ENCODE measurements at places on chromosomes 5 and 9. TPM values are rescaled to one million over a fixed set of nuclear protein-coding genes. Genes with fewer than 3 reads are reported as not detected.

GRCh38 chr5:157855404-157855994, 3.4 kb downstream of the CLINT1 start:
- DNase-seq, result peak; percentile 55

GRCh38 chr5:103840600-103840999, 278.0 kb upstream of the NUDT12 start:
- DNase-seq, result no peak

DNA sequence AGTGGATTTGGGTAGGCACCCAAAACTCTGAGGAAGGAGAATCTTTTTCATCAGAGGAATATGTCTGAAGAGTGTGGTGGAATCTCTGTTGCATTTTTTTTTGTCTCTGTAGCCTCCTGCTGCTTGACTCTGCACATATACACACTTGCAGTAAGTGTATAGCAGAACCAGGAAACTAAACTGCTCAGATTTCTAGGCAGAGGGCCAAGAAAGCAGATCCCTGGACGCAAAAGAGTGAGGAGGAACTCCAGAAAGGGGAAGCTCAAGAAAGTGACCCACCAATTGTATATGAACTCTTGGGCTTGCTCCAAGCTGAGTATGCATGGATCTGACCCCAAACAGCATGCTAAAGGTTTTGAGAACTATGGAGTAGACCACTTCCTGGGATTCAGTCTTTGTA, 181.8 kb downstream of the GADD45G start:
- no peak for DNase-seq

DNA sequence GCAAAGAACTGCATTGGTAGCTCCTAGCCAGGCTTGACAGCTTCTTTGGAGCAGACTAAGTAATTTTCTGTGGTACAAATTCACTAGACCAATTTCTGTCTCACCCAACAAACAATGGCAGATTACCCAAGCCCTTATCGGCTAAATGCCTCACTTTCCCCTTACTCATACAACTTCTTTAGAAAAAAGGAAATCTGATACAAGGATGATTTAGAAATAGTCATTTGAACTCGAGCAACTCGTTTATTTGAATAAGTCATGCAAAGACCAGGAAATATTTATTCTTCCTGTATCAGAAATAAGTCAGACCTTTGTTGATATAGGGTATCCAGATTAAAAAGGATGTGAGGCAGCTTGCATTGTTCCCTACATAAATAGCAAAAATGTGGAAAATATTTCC, 170.4 kb upstream of the CDH6 start:
- DNase-seq, result peak; percentile 59

- DNase-seq, result no peak
Observed at GRCh38 chr5:17805227-17805825, 171.1 kb downstream of the TAF11L14 start.

GRCh38 chr5:179836225-179837019, 15.7 kb downstream of the SQSTM1 start:
- no peak for DNase-seq

DNA sequence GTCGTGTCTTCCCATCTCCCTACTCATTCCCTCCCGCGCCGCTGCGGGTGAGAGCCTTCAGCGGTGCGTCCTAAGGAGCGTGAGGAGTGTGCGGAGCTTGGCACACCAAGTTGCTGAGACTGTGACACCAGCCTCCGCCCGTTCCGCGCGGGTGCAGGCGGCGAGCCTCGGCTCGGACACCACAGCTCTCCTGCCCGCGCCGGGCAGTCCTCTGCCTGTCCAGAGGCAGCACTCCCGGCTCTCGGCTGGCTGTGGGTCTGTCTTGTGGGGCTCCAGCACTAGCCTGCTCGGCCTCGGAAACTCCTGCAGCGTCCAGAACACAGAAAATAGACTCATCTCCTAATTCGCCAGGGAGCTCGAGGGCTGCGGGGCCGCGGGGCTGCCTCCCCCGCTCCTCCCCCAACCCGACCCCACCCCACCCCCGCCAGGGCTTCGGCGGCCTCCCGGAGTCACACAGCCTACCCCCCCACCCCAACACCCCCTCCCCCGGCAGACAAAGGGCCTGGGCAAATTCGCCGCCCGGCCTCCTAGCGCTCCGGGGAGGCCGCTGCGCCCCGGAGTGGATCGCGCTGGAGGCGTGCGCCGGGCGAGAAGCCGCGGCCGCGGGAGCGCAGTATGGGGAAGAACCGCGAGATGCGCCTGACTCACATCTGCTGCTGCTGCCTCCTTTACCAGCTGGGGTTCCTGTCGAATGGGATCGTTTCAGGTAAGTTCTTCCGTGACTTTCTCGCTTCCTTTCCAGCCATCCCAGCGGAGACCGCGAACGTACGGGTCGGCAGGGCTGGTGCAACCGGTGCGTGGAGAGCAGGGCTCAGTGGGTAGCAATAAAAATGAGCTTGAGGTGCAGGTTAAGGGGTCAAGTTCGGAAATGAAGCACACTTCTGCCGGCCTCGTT, at the start of gene ADAMTS19:
Gene ADAMTS19 (plus strand): TSS at position 522 of the 895 bp plus-strand sequence. CDS start 94 bp downstream, at position 616.
- peak; percentile 77 for DNase-seq

DNA sequence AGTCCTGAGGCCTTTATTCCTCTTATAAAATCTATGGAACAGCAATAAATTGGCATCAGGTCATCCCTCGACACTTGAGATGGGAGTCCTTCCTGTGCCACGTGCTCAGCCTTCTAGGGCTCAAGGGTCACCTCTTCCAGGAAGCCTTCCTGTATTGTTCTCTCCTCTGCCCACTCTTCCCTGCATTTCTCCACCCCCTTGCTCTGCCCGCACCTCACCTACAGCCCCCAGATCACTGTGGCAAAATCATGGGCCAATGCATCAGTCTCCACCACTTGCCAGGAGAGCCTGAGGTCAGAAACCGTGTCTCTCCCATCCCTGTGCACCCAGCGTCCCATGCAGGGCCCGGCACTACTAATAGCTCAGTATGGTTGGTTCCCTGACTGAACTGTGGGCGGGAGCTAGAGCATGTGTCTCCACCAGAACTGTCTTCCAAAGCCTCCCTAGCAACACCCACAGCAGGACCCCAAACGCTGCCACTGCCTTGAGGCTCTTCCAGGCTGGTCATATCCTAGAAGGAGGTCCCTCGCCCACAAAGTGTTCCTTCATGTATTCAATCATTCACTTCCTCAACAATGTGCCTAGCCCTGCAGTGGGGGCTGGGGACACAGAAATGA, 13.5 kb downstream of the DUSP1 start:
- no peak for DNase-seq

NKD2 gene
- 5.7 TPM for total RNA-seq

PCDHB2 gene
- 7.0 TPM for total RNA-seq

GRXCR2 gene
- total RNA-seq, result not detected

All from MG63 (cell line).